ENCODE measurements at places on chromosomes 4 and X.

DNA sequence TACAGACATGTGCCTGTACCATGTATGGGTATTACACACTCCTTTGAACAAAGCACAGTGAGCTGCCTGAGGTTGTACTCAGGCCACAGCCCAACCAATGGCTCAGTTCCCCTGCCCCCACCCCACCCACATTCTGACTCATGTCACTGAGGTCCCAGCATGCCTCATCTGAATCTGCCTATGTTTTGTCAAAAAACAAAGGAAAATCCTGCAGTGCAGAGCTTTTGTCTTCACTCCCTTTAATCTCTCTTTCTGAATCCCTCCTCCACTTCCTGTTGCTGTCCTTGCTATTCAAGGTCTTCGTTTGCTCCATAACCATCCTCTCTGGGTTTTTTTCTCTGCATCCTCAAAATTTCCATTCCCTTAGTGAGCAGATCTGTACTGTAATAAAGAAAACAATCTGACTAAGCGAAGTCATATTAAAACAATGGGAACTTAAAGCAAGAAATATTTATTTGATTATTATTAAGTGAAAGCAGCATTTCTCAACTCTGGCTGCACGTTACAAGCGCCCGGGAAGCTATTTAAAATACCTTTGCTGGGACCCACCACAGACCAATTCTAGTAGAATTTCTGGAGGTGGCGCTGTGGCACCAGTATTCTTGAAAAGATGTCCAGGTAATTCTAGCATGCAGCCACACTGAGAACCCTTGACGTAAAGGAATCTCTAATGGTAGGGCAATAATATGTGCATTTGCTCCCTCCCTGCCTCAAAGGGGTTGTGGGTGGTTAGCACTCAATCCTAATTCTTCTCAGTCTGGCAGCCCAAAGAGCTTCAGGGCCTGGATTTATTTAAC, 8.7 kb downstream of the GUCY2F start:
- no peak overlapping the region for H3K4me3 ChIP-seq
- H3K4me1 ChIP-seq = no peaks in the 10 kb centered on the region
- DNase-seq = no peak
- no peaks in the 10 kb centered on the region for H3K27me3 ChIP-seq

- no peaks in the 10 kb centered on the region for H3K27me3 ChIP-seq
- no peaks in the 10 kb centered on the region for H3K4me1 ChIP-seq
- H3K27ac ChIP-seq = no peak overlapping the region
- no peak for DNase-seq
- no peak overlapping the region for H3K4me3 ChIP-seq
- H3K36me3 ChIP-seq = no peaks in the 10 kb centered on the region
Measured at GRCh38 chrX:134075894-134076718, 90.7 kb upstream of the GPC3 start.

DNA sequence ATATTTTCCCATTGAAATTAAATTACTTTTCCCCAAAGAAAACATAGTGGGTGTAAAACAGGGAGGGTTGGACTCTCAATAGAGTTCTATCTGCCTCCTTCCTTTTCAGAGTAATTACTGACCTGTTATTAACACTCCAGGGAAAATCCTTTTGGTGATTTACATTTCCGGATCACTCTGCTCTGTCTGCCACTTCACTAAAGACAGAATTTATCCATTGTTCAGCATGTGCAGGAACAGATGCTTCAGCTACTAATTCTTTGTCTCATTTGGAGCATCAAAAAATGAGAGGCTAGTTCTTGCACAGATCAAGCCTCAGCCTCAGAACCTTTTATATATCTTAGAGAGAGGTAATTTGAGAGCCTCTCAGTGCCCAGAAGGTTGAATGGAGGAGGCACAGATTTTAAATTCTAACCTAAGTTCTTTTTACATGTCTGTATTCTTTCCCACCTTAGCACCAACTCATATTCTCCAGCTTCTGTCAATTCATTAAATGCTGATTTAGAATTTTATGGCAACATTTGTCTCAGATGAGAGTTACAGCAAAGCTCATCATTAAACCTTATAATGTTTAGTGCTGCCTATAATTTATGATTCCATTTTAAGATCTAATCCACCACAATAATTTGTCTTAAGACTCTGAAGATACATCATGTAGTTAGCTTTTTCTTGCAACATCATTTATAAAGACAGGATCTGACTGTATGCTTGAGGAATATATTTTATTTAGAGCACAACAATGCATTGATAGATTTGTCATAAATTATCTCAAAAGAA, 1494.4 kb downstream of the STIM2 start:
- DNase-seq = no peak
- no peak overlapping the region for H3K27ac ChIP-seq

DNA sequence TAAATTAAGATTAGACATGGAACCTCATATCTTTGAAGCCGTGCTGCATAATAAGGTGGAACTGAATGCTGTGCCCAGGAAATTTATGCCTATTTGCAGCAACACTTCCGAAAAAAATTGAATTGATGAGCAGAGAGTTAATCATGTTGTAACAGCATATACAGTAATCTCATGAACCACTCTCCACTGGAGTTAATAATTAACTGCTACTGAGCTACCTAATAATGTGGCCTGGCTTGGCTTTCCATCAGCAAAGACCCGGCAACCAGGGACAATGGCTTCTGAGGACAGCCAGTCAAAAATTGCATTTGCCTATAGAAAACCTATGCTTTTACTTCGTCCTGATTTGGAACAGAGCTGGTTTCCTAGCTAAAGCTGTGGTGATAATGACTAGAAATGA, 63.8 kb upstream of the GATB start:
- H3K36me3 ChIP-seq = no peaks in the 10 kb centered on the region
- H3K27ac ChIP-seq = no peak overlapping the region
- H3K4me3 ChIP-seq = no peak overlapping the region
- H3K27me3 ChIP-seq = no peaks in the 10 kb centered on the region

DNA sequence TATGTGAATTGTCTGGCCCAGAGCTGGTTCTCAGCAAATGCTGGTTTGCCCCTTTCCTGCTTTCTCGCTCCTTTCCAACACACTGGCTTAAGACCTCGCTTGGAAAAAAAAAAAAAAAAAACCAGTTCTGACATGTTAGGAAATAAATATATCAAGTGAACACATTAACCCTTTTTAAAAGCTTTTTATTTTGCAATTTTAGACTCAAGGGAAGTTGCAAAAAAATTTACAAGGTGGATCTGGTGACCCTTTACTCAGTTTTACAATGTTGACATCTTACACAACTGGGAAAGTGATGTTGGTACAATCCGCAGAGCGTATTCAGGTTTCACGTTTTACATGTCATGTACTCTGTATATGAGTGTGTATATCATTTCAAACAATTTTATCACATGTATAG, 100.1 kb downstream of the RTL5 start:
- H3K36me3 ChIP-seq = no peaks in the 10 kb centered on the region
- H3K4me3 ChIP-seq = no peak overlapping the region
- no peak for DNase-seq
- no peaks in the 10 kb centered on the region for H3K27me3 ChIP-seq
- no peak overlapping the region for H3K27ac ChIP-seq

DNA sequence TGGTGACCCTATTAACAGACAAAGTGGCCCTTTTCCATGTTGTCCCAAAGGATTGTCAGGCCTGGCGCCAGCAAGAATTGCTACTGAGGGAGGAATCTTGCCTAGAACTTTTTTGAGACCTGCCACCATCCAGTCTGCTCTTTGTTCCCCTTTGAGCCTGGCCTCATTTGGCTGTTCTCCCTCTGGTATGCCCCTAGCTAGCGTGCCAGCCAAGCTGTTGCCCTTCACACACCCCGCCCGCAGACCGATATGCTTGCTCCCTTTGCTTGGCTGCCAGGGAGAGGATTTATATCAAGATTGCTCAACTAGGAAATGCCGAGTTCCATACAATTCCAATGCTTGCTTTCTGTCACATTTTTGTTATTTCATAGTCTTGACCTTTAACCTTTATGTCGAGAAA, 24.4 kb downstream of the IGSF1 start:
- H3K4me3 ChIP-seq = no peak overlapping the region
- H3K27me3 ChIP-seq = no peaks in the 10 kb centered on the region
- no peaks in the 10 kb centered on the region for H3K36me3 ChIP-seq

- H3K27ac ChIP-seq = no peak overlapping the region
- H3K4me1 ChIP-seq = no peaks in the 10 kb centered on the region
- no peak for DNase-seq
- no peaks in the 10 kb centered on the region for H3K36me3 ChIP-seq
Measured at GRCh38 chr4:124499261-124499660, 213.3 kb downstream of the ANKRD50 start.

GRCh38 chrX:99117011-99117410, 1293.1 kb downstream of the PCDH19 start:
- no peak for DNase-seq
- no peak overlapping the region for H3K4me3 ChIP-seq
- H3K27me3 ChIP-seq = no peaks in the 10 kb centered on the region
- H3K4me1 ChIP-seq = no peaks in the 10 kb centered on the region
- no peak overlapping the region for H3K27ac ChIP-seq

DNA sequence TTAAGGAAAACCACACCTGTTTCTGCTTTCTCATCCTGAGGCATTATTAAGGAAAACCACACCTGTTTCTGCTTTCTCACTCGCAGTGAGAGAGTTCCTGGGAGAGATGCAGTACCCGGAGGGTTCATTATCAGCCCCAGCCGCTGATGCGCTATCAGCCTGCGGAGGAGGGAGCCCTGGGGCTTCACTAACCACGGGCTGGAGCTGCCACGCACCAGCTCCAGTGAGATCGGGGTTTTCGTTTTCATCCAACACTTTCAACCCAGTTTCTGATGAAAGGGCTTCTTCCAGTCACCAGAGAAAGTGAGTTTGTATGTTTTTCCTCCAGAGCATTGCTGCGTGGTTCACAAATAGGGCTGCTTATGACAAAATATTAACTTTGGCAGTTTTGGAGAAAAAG, 93.2 kb upstream of the PRKX start:
- no peaks in the 10 kb centered on the region for H3K27me3 ChIP-seq
- no peak overlapping the region for H3K27ac ChIP-seq
- H3K36me3 ChIP-seq = no peaks in the 10 kb centered on the region

GRCh38 chrX:119775517-119776238, 15.8 kb downstream of the RPL39 start:
- no peaks in the 10 kb centered on the region for H3K4me1 ChIP-seq
- H3K4me3 ChIP-seq = no peak overlapping the region
- H3K27me3 ChIP-seq = no peaks in the 10 kb centered on the region
- no peak for DNase-seq
- H3K27ac ChIP-seq = no peak overlapping the region

GRCh38 chr4:19776021-19776459, 475.7 kb upstream of the SLIT2 start:
- no peak overlapping the region for H3K27ac ChIP-seq
- no peaks in the 10 kb centered on the region for H3K4me1 ChIP-seq
- no peak overlapping the region for H3K4me3 ChIP-seq
- DNase-seq = no peak
- no peaks in the 10 kb centered on the region for H3K36me3 ChIP-seq

GRCh38 chr4:36281384-36282106, at the start of gene DTHD1:
TSS of gene DTHD1 (plus strand) at chr4:36281616. CDS start at chr4:36281759, 143 bp downstream.
- peaks cover 7% of the 10 kb centered on the region for H3K4me1 ChIP-seq
- no peaks in the 10 kb centered on the region for H3K36me3 ChIP-seq
- no peak within 1 kb of the TSS for H3K4me3 ChIP-seq
- DNase-seq = no peak

DNA sequence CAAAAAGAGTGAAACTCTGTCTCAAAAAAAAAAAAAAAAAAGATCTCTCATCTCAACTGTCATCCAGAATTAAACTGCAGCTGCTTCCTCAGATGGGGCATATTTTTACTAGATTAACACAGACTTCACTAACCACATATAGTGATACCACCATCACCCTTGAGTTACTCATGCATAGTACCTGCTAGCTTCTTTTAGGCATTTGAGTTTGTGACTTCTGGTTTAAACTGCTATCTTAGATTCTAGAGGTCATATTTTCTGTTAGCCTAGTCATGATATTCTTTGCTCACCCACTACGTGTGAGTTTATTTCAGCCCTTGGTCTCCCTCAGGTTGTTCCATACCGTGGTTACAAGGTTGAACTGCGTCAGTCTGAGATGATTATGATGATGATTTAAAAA, 154.9 kb upstream of the BMP3 start:
- H3K4me1 ChIP-seq = no peaks in the 10 kb centered on the region
- H3K4me3 ChIP-seq = no peak overlapping the region
- no peak overlapping the region for H3K27ac ChIP-seq
- H3K27me3 ChIP-seq = no peaks in the 10 kb centered on the region
- no peaks in the 10 kb centered on the region for H3K36me3 ChIP-seq
